ENCODE measurements at places on chromosomes 5 and 9.

- no peak for DNase-seq
Observed at GRCh38 chr5:138096363-138096762, 12.5 kb downstream of the WNT8A start.

GRCh38 chr5:173231381-173231766 lies 3.6 kb downstream of the NKX2-5 start:
- no peak for DNase-seq

- no peak for DNase-seq
Observed at GRCh38 chr5:337563-338130, 16.1 kb downstream of the AHRR start.

GRCh38 chr5:175202463-175203068 lies 241.4 kb downstream of the DRD1 start:
- DNase-seq, result no peak

DNA sequence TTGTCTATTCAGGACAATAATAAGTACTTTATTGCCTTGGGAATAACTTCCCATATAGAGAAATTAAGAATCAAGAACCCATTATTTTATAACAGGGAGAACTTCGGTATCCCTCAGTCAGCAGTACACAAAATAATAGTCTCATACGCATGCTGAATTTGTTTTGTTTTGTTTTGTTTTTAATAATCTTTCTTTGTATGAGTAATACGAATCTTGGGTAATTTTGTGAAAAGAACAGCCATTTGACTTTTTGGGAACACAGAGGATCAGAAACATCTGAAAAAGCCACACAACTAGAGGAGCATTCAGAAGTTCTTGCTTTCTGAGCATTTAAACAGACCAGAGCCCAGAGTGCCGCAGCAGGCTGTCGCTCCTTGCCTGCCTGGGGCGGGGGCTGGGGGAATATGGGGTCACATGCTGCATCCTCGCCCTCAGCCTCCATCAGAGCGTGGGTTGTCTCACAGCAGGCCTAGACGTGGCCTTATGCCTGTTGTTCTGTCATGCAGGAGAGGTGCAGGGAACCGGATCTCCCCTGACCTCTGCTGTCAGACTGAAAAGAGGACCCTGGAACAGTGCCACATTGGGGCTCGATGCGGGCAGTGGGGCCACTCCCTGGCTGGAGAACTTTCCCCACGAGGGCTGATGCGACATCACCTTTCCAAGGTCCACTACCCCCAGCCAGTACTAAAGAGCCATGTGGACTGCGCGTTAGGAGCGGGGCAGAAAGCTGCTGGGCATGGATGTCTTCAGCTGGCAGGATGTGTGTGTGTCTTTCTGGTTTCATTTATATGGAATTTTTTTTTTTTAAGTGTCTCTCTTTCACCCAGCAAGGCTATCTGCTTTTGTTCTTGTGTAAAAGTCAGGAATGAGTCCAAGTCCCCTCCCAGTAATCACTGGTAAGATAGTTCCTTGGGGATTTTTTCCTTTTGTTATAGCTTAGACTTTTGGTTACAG lies 133.4 kb upstream of the OTULINL start:
- no peak for DNase-seq

GRCh38 chr5:163473635-163474243 lies 13.3 kb downstream of the HMMR start:
- DNase-seq, result no peak

- DNase-seq, result no peak
Observed at GRCh38 chr9:71975833-71976232, 64.4 kb downstream of the C9orf85 start.

DNA sequence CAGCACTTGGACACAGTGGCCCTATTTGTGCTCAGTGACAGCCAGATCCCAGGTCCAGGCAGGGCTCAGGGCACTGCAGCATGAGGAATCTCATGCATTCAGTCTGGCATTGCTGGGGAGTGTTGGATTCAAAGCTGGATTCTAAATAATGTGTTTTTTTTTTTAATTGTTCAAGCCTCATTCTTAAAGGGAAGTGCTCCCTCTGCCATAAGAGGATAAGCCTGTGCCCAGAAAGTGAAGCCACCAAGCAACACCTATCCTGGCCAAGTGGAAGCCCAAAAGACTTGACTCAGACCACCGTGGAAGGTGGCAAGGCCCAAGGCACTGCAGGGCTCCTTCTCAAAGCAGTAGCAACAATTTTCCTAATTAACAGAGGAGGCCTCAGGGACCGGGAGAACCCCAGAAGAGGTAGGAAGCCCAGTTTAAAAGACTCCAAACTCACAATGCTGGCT lies 135.6 kb downstream of the ACTL7B start:
- DNase-seq, result no peak

- no peak for DNase-seq
Observed at GRCh38 chr5:180137401-180138213, 66.0 kb upstream of the RNF130 start.

GRCh38 chr5:134275822-134276221 lies 49.9 kb upstream of the PPP2CA start:
- no peak for DNase-seq

- DNase-seq, result no peak
Observed at GRCh38 chr9:107674721-107675277, 185.2 kb upstream of the KLF4 start.

- DNase-seq, result no peak
Observed at GRCh38 chr5:150052956-150053712, 33.2 kb downstream of the CSF1R start.

GRCh38 chr5:135332519-135333150 lies 66.4 kb downstream of the MACROH2A1 start:
- no peak for DNase-seq

DNA sequence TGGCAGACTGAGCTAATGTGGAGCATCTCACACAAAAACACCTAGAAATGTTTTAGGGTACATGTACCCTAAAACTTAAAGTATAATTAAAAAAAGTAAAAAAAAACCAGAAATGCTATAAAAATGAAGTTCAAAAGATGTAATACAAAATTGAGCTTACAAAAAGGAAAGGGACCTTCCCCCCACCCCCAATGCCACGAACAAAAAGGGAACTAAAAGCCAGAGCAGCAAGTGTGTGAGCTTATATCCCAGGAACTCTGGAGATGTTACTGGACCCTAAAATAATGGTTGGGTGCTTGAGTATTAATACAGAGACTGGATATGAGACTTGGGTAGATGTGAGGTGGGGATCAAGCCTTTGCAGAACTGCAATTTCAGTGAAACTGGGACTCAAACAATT lies 11.0 kb downstream of the SPATA9 start:
- DNase-seq, result no peak

- no peak for DNase-seq
Observed at GRCh38 chr5:4874097-4874496, 266.0 kb upstream of the ADAMTS16 start.

DNA sequence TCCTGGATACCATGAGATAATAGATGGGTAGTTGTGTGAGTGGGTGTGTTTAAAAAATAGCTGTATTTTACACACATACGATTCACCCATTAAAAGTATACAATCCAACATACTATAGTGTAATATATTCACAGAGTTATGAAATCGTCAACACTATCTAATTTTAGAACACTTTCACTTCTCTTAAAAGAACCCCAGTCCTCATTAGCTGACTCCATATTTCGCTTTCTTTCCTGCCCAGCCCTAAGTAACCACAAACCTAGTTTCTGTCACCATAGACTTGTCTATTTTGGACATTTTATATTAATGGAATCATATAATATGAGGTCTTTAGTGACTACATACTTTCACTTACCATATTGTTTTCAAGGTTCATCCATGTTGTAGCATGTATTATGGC lies 63.8 kb upstream of the S1PR3 start:
- DNase-seq, result no peak

DNA sequence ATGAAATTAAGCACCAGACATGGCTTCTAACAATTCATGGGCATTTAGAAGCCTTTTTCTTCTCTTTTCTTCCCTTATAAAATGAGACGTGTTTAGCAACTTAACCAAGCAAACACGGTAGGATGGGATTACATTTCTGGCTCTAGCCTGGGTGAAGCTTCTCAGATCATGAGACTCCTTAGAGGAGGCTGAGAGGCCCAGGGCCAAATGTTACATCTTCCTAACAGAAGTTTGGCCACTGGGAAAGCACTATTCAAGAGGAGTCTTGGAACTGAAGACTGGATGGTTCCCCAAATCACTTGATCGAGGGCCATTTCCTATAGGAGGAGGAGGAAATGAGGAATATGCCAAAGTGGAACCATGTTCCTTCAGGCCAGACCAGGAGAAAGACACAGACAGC lies 1.9 kb downstream of the GABRP start:
- DNase-seq, result no peak

GRCh38 chr5:150117945-150118560 lies 31.7 kb upstream of the CSF1R start:
- no peak for DNase-seq

DNA sequence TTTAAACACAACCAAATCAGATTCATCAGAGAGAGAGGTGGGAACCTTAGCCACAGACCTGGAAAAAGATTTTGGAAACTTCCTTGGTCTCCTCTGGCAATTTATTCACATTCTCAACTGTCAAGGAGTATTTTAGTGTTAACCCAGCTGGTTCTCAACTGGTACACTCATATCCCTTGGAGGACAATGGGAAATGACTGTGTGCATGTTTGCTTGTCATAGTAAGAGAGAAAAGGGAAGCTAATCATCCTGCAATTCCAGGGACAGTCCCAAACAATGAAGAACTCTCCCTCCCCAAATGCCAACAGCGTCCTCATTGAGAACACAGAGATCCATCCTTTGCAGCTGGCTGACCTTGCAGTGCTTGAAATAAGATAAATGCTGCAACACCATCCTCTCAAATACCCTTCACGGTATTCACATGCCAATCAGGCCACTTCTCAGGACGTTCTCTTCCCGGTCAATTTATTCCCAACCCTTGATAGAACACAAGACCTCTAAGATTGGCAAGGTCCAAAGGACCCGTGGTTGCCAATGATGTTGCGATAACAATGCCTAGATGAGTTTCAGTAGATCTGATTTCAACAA lies 75.5 kb downstream of the EPB41L4B start:
- DNase-seq, result no peak

Data from stimulated activated CD4-positive, alpha-beta T cell treated with anti-CD3 and anti-CD28 coated beads, Interleukin-1b, Interleukin-23, amount 100 ng/mL, for 48 hours (primary cell).